ENCODE measurements at places on chromosomes 2 and 18. TPM values are rescaled to one million over a fixed set of nuclear protein-coding genes. Genes with fewer than 3 reads are reported as not detected.

Gene ALPI
- not detected for total RNA-seq

Gene DPYSL5
- not detected for total RNA-seq

Gene LRATD1
- not detected for total RNA-seq

Gene TCF23
- total RNA-seq, result not detected

Gene POTEC
- total RNA-seq, result not detected

Gene CPLX4
- not detected for total RNA-seq

Gene DNAJC27
- 16.6 TPM for total RNA-seq

Gene G6PC2
- total RNA-seq, result not detected

Gene ACAA2
- 47.0 TPM for total RNA-seq

GRCh38 chr2:19195661-19196060 lies 162.8 kb downstream of the OSR1 start:
- no peak overlapping the region for H3K27ac ChIP-seq
- H3K36me3 ChIP-seq, result no peaks in the 10 kb centered on the region
- H3K4me3 ChIP-seq, result no peak overlapping the region
- DNase-seq, result no peak
- no peaks in the 10 kb centered on the region for H3K27me3 ChIP-seq
- no peaks in the 10 kb centered on the region for H3K4me1 ChIP-seq

DNA sequence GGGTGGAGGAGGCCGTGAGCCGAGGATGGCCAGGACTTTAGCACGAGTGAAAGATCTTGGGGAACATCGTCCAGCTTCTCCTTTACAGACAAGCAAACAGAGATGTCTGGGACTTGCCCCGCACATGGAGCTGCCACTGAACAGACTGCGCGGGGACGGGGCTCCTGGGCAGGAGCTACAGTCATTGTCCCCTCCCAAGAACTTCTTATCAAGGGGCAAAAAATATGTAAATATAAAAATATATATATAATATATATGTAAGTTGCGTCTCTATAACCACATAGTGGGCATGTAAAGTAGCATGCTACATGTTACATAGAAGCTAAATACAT lies 245.0 kb upstream of the SALL3 start:
- no peaks in the 10 kb centered on the region for H3K4me1 ChIP-seq
- no peak overlapping the region for H3K27ac ChIP-seq
- H3K27me3 ChIP-seq, result no peaks in the 10 kb centered on the region
- DNase-seq, result no peak
- H3K36me3 ChIP-seq, result no peaks in the 10 kb centered on the region

DNA sequence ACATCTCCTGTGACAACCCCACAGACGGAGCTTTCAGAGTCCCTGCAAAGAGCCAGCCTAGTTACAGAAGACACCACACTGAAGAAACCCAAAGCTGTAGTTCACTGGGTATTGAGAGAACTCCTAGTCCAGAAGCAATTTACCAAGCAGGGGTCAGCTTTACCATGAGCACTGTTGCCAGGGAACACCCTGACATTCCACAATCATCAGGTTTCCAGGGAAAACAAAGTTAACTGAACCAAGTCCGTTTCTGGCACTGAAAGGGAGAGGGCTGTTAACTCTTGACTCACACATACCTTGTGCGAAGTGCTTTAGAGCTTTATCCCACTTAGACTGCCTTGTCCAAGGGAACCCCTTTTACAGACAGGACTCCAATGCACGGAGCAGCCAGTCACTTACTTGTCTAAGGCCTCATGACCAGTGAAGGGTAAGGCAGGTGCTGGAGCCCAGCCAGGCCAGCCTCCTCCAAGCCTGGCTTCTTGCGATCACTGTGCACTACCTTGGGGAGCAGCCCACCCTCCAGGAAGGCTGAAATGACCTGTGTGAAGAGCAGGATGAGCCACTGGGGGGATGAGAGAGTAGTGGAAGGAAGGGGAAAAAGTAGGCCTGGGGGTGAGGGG lies 53.9 kb downstream of the REEP1 start:
- no peak for DNase-seq
- no peaks in the 10 kb centered on the region for H3K27me3 ChIP-seq
- no peaks in the 10 kb centered on the region for H3K4me1 ChIP-seq
- H3K4me3 ChIP-seq, result no peak overlapping the region
- H3K36me3 ChIP-seq, result no peaks in the 10 kb centered on the region

GRCh38 chr2:191465766-191466420 lies 212.0 kb upstream of the NABP1 start:
- no peaks in the 10 kb centered on the region for H3K36me3 ChIP-seq
- no peaks in the 10 kb centered on the region for H3K27me3 ChIP-seq
- H3K4me1 ChIP-seq, result no peaks in the 10 kb centered on the region
- no peak for DNase-seq

- H3K4me3 ChIP-seq, result no peak overlapping the region
- H3K27me3 ChIP-seq, result no peaks in the 10 kb centered on the region
- no peaks in the 10 kb centered on the region for H3K4me1 ChIP-seq
- no peaks in the 10 kb centered on the region for H3K36me3 ChIP-seq
These were observed 177.9 kb upstream of the RAB6C start for GRCh38 chr2:129801575-129801974.

- H3K4me3 ChIP-seq, result no peak overlapping the region
- no peak for DNase-seq
- H3K36me3 ChIP-seq, result peaks cover 2% of the 10 kb centered on the region
- H3K27ac ChIP-seq, result no peak overlapping the region
These were observed 226.7 kb downstream of the ARHGAP15 start for GRCh38 chr2:143355870-143356269.

- no peaks in the 10 kb centered on the region for H3K4me1 ChIP-seq
- no peaks in the 10 kb centered on the region for H3K36me3 ChIP-seq
- H3K4me3 ChIP-seq, result no peak overlapping the region
- no peaks in the 10 kb centered on the region for H3K27me3 ChIP-seq
These were observed 86.8 kb downstream of the FMNL2 start for GRCh38 chr2:152421521-152422370.

- H3K27ac ChIP-seq, result no peak overlapping the region
- H3K4me3 ChIP-seq, result no peak overlapping the region
- H3K36me3 ChIP-seq, result no peaks in the 10 kb centered on the region
- peaks cover 20% of the 10 kb centered on the region for H3K4me1 ChIP-seq
- DNase-seq, result no peak
These were observed 17.1 kb downstream of the TMEM185B start for GRCh38 chr2:120206022-120206581.

DNA sequence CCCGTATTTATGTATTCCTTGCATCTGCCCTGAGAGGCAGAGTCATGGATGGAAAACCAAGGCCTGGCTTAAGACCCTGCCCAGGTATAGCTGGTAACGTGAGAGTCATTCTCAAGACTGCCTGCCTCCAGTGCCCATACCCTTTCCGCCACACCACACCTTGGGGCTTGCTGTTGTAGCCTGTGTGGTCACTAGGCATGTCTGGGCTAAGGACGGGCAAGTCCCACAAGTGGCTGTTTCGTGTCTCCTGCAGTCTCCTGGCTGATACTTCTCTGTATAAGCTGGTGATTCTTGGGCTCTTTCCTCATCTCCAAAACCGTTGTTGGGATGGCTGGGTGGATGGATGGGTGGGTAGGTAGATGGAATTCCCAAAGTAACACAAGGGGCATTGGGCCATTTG lies 269.8 kb downstream of the KLHL29 start:
- no peaks in the 10 kb centered on the region for H3K27me3 ChIP-seq
- no peak overlapping the region for H3K4me3 ChIP-seq
- no peak for DNase-seq
- no peak overlapping the region for H3K27ac ChIP-seq
- peaks cover 10% of the 10 kb centered on the region for H3K4me1 ChIP-seq

DNA sequence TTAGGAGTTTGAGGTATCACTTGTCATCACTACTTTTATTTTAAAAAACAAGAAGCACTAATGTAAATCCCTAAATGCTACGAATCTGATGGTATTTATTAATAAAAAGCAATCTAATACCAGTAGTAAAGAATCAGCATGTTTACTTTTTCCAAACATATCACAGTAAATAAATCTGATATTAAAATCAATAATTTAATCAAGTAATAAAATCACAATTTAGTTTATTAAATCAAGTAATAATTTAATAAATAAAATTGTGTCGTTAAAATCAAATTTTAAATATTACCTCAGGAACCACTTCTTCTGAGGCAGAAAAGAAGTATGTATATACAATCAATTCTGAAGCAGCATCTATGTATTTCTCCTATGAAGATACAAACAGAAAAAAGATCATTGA lies 18.0 kb downstream of the TMX3 start:
- no peak overlapping the region for H3K4me3 ChIP-seq
- H3K27me3 ChIP-seq, result no peaks in the 10 kb centered on the region
- no peaks in the 10 kb centered on the region for H3K4me1 ChIP-seq
- H3K27ac ChIP-seq, result no peak overlapping the region

DNA sequence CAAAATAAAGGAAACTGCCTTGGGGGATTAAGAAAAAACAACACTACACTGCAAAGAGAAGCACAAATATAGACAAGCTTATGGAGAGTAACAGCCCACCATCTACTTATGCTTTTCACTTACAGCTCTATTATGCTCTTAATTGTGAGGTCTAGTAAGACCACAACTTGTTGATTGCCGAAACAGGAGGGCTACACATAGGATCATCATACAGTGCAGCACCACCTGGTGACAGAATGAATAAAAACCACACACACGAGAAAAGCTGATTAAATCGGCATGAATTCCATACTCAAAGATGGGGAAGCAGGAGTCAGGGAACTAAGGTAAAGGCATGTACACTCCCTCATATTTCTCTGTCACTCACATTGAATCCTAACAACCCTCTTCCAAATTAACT lies 259.2 kb downstream of the IKZF2 start:
- no peak overlapping the region for H3K27ac ChIP-seq
- H3K27me3 ChIP-seq, result no peaks in the 10 kb centered on the region
- DNase-seq, result no peak
- H3K36me3 ChIP-seq, result no peaks in the 10 kb centered on the region
- no peaks in the 10 kb centered on the region for H3K4me1 ChIP-seq

- H3K4me3 ChIP-seq, result no peak overlapping the region
- H3K4me1 ChIP-seq, result no peaks in the 10 kb centered on the region
- H3K27ac ChIP-seq, result no peak overlapping the region
- H3K27me3 ChIP-seq, result no peaks in the 10 kb centered on the region
These were observed 110.1 kb downstream of the RGPD3 start for GRCh38 chr2:106358081-106358480.

DNA sequence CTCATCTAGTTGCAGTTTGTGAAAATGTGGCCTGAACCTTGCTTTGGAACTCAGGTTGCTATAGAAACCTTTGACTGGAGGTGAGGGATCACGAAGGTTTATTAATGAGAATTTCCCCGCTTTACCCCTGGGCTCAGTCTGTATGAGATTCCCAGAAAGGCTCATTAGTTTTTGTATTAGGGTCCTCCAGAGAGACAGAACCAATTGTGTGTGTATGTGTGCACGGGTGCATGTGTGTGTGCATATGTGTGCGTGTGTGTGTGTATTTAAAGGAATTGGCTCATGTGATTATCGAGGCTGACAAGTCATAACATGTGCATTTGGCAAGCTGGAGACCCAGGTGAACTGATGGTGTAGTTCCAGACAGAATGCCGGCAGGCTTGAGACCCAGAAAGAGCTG lies 113.8 kb upstream of the DLX2 start:
- H3K36me3 ChIP-seq, result no peaks in the 10 kb centered on the region
- H3K4me3 ChIP-seq, result no peak overlapping the region

GRCh38 chr2:201795607-201796477 lies 10.5 kb upstream of the CDK15 start:
- H3K27ac ChIP-seq, result no peak overlapping the region
- H3K27me3 ChIP-seq, result peaks cover 4% of the 10 kb centered on the region
- no peaks in the 10 kb centered on the region for H3K4me1 ChIP-seq
- DNase-seq, result no peak
- H3K4me3 ChIP-seq, result no peak overlapping the region

GRCh38 chr2:224284134-224284946 lies 117.6 kb downstream of the FAM124B start:
- H3K27ac ChIP-seq, result no peak overlapping the region
- H3K4me1 ChIP-seq, result no peaks in the 10 kb centered on the region
- no peaks in the 10 kb centered on the region for H3K36me3 ChIP-seq
- no peak overlapping the region for H3K4me3 ChIP-seq
- no peaks in the 10 kb centered on the region for H3K27me3 ChIP-seq

DNA sequence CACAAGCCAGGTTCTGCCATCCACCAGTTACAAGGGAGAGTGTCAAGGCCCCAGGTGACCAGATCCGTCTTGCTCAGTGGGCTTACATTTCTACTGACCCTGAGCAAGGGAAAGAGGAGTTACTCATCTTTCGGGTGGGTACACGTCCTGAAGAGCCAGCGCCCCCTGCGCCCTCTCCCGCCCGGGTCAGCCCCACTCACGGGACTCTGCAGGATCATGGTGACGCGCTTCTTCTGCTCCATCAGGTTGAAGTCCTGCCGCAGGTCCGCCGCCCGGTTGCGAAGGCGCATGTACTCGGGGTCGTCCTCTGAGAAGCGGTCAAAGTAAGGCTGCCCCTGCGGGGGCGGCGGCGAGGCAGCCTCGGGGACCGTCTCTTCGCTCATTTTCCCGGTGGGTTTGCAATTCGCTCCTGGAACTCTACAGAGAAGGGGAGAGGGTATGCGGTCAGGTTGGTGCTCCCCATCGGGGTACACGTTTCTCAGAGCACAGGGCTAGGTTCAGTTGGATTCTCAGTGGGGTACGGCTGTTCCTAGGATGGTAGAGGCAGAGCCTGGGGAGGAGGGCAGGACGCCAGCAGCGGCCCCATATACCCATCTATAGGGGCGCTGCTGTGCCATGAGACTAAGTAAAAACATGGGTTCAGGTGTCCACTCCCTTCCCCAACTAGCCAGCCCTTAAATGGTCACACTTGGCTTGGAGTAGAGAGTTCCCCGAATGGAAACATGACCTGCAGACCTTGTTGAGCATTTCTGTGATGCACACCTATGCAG lies 61.8 kb downstream of the ADD2 start:
- DNase-seq, result no peak
- H3K4me1 ChIP-seq, result no peaks in the 10 kb centered on the region
- no peaks in the 10 kb centered on the region for H3K27me3 ChIP-seq
- H3K27ac ChIP-seq, result no peak overlapping the region
- H3K36me3 ChIP-seq, result no peaks in the 10 kb centered on the region
- no peak overlapping the region for H3K4me3 ChIP-seq

GRCh38 chr2:231785413-231785812 lies 832 bp upstream of the COPS7B start:
- DNase-seq, result no peak
- H3K27ac ChIP-seq, result no peak overlapping the region
- H3K36me3 ChIP-seq, result peaks cover 9% of the 10 kb centered on the region
- peaks cover 20% of the 10 kb centered on the region for H3K4me1 ChIP-seq

GRCh38 chr2:233668605-233669260 lies 3.0 kb upstream of the UGT1A9 start:
- no peaks in the 10 kb centered on the region for H3K4me1 ChIP-seq
- H3K4me3 ChIP-seq, result no peak overlapping the region
- no peaks in the 10 kb centered on the region for H3K36me3 ChIP-seq

DNA sequence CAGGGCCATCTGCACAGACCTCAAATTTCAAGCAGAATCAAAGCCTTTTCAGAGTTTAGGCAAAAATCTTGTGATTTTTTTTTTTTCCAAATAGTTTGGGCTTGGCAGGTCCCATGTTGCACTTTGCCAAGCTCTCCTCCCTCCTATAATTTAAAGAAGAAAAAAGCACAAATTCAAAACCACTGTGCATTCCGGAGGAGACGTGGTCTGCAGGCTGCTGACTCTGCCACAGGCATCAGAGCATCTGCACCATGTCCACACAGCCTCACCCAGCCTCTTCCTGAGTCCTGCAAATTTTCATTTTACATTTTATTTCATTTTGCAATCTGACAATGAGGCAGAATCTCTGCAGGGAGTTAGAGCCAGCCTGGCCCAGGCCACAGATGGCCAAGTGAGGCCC lies 15.7 kb upstream of the GPC1 start:
- peak; percentile 0 for DNase-seq
- H3K4me1 ChIP-seq, result no peaks in the 10 kb centered on the region
- H3K27ac ChIP-seq, result no peak overlapping the region
- no peaks in the 10 kb centered on the region for H3K27me3 ChIP-seq

GRCh38 chr2:232843834-232844233 lies 26.2 kb upstream of the SNORC start:
- H3K4me1 ChIP-seq, result no peaks in the 10 kb centered on the region
- no peak overlapping the region for H3K27ac ChIP-seq
- no peaks in the 10 kb centered on the region for H3K27me3 ChIP-seq

GRCh38 chr2:217890445-217890844 lies 112.3 kb downstream of the TNS1 start:
- no peaks in the 10 kb centered on the region for H3K27me3 ChIP-seq
- no peak overlapping the region for H3K4me3 ChIP-seq
- no peaks in the 10 kb centered on the region for H3K36me3 ChIP-seq

Measured in natural killer cell (primary cell).